CD4-positive, alpha-beta T cell treated with Interleukin-15 for 1 hour (primary cell): ENCODE measurements at places on chromosomes 13 and 19.

DNA sequence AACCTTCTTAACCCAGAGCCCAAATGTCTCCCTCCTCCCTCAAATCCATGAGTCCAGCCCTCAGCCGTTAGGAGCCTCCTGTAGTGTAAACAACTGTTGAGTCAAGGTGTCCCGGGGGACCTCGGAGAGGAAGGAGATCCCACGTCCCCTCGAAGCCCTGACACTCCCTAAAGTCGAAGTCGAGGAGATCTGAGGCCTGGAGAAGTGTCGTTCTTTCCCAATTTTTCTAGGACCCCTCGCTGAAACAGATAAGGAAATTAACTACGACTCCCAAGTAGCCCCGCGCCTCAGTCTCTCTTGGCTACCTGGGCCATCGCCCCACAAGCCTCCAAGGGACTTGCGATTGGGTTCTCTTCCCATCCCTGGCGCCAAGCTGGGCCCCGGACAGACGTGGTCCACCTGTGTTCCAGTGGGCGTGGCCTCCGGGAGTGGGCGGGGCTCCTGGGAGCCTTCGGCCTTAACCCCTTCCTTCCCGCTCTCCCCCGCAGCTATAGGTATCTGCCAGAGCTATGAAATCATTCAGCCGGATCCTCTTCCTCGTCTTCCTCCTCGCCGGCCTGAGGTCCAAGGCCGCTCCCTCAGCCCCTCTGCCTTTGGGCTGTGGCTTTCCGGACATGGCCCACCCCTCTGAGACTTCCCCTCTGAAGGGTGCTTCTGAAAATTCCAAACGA, 869 bp downstream of the GFY start:
- DNase-seq, result no peak

DNA sequence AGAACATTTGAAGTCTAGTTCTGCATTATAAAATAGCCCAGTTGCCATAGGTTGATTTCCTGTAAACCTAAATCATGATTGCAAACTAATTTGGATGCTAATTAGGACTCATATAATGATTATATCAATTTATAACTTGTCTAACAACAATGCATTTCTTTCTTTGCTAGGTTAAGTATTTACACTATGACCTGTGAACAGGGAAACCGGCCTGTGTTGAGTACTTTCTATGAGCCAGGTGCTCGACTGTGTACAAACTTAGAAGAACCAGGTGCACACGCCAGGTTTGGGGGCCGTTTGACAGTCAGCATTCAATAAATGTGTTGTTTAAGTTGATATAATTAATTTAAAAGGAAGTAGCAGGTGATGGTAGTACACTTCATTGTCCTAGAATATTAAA, 203.1 kb downstream of the TM9SF2 start:
- no peak for DNase-seq

- no peak for DNase-seq
Measured at GRCh38 chr13:94291631-94292322, 187.7 kb downstream of the DCT start.

- DNase-seq, result no peak
Measured at GRCh38 chr19:19232261-19232721, 20.5 kb downstream of the NCAN start.

GRCh38 chr19:4354897-4355296, 11.5 kb downstream of the MPND start:
- DNase-seq, result no peak

- DNase-seq, result no peak
Measured at GRCh38 chr13:57633141-57633949, 1.8 kb downstream of the PCDH17 start.

- no peak for DNase-seq
Measured at GRCh38 chr13:23751195-23751594, 138.0 kb downstream of the MIPEP start.

- DNase-seq, result no peak
Measured at GRCh38 chr13:96403651-96404050, 313.7 kb downstream of the HS6ST3 start.

- no peak for DNase-seq
Measured at GRCh38 chr13:100363285-100363711, 225.3 kb downstream of the GGACT start.

DNA sequence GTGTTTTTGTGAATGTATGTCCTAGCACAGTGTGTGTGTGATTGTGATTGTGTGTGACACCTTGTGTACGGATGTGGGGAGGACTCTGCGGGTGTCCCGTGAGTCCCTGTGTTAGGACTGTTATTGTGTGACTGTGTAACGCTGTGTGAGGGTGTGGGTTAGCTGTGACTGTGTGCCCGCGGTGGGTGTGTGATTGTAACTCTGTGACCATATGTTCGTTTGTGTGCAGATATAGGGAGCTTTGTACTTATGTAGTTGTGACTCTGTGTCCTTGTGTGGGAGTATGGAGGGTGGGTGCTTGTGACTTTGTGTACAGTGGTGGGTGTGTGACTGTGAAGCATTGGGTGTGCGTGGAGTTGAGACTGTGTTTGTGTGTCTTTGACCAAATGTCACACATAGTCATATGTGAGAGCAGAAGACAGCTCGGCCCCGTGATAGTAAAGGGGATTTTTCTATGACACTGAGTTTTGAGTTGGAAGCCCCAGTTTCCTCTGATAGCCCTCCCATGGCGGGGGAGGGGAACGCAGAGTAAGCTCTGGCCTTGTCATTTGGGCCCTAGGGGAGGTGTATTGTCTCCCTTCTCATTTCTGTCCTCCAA, 949 bp upstream of the ZNF260 start:
- DNase-seq, result peak; percentile 44

GRCh38 chr13:23758798-23759527, 130.2 kb downstream of the MIPEP start:
- no peak for DNase-seq

- no peak for DNase-seq
Measured at GRCh38 chr13:34738254-34738992, 203.6 kb upstream of the NBEA start.

GRCh38 chr13:26910754-26911465, 150.3 kb upstream of the GPR12 start:
- no peak for DNase-seq

DNA sequence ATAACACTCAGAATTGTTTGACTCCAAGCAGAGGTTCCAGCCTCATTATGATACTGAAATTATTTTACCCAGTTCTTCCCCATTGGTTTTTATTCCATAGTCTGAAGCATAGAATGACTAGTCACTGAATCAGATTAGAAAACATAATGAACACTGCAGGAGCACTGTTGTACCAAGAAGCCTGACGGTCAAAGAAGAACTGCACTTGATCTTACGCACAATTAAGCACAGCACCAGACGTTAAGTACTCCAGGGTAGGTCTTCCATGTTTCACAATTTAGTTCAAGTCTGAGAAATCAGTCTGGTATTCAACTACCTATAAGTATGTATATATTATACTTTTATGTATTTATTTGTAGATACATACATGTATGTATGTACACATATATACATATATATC, 973.5 kb upstream of the SPRY2 start:
- DNase-seq, result no peak

DNA sequence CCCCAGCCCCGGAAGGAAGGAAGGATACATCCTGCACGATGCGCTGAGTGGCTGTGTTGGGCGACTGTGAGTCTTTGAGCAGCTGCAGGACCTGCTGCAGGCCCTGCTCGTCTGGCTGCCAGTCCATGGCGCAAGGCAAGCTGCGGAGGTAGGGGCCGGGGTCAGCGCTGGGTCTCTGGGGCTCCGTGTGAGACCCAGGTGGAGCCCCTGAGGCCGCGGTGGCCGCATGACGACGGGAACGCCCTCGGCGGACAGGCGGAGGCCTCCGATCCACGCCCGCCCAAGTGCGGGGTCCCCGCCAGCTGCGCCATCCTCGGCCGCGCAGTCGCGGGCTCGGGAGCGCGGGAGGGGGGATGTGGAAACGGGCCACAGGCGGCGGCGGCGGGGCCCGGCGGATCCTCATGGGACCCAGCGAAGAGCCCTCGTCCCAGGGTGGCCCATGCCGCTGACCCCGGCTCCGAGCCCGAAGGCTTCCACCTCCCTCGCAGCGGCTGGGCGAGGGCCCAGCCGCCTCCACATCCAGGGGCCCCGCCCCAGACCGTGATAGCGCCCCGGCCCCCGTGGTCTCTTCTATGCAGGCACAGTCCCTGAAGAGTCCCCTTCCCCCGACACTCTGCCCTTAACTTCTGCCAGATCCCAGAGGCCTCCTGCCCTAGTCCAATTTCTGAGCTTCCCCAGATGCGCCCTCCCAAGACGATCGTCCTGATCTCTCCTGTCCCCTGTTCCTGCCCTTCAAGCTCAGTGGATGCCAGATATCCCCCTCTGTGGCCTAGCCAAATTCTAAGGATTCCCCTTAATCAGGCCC, 2.7 kb downstream of the TNPO2 start:
- DNase-seq, result no peak

GRCh38 chr13:25958986-25959385, 92.8 kb downstream of the SHISA2 start:
- no peak for DNase-seq

GRCh38 chr19:4391306-4391693, 9.0 kb downstream of the SH3GL1 start:
- DNase-seq, result no peak

GRCh38 chr13:100921139-100921538, 246.5 kb upstream of the TMTC4 start:
- no peak for DNase-seq

DNA sequence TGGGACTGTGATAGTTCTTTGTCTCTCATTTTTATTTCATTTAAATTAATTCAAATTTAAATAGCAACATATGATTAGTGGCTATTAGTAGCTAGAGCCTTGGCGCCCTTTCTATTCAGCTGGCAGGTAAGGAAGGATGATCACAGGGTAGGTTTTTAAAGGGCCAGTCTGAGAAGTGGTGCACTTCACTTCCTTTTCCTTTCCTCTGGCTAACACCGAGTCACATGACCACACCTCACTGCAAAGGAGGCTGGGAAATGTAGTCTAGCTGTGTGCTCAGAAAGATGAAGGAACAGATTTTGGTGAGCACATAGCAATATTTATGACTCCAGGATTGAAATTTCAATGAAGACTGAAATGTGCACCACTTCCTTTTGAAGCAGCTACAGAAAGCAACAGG, 128.7 kb downstream of the TSHZ3 start:
- peak; percentile 41 for DNase-seq

- DNase-seq, result no peak
Measured at GRCh38 chr13:44011036-44011435, 131.3 kb downstream of the LACC1 start.

GRCh38 chr13:65585346-65585745, 1644.8 kb downstream of the PCDH9 start:
- DNase-seq, result no peak

- DNase-seq, result no peak
Measured at GRCh38 chr13:24179486-24179850, 18.9 kb downstream of the SPATA13 start.

GRCh38 chr19:34269968-34270621, 15.7 kb downstream of the GARRE1 start:
- peak; percentile 87 for DNase-seq

DNA sequence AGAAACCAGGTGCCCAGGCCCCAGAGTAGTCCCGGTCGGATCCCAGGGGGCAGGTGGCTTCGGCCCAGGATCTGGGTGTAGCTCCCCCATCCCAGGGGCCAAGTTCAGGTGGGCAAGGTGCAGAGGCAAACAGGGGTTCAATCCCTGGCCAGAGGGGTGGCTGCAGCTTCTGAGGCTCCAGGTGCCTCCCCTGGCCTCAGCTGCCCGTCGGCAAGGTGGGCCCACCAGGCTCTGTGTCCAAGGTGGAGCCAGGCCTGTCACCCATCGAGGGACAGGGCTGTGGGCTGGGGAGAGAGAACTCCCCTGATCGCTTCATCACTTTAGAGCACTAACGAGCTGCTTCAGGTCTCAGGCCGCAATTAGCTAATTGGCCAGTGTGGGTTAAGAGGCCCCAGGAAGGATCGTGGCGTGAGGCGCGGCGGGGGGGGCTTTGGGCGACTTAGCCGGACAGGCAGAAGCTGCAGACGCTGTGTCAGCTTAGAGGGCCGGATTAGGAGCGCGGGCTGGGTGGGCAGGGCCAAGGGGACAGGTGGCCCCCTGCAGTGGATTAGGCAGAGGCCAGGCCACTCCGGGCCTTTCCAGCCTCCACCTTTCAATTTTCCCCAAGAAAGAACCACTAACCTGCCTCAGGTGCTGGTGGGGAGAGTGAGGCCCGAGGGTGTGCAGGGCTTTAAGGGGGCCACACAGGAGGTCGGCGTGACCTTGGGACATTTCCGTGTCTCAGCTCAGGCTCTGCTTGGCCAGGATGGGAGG, 2.8 kb upstream of the RAX2 start:
- DNase-seq, result no peak
